ENCODE measurements at places on chromosomes 1 and 21. TPM values are rescaled to one million over a fixed set of nuclear protein-coding genes. Genes with fewer than 3 reads are reported as not detected.
A peak's percentile ranks its signal among the peaks of the same experiment; 100 is the strongest.

- DNase-seq: no peak
- no peak overlapping the region for H3K4me3 ChIP-seq
- no peak overlapping the region for H3K27ac ChIP-seq
- H3K36me3 ChIP-seq: peaks cover 15% of the 10 kb centered on the region
Measured at GRCh38 chr1:39410915-39411436, 80.5 kb upstream of the BMP8A start.

DNA sequence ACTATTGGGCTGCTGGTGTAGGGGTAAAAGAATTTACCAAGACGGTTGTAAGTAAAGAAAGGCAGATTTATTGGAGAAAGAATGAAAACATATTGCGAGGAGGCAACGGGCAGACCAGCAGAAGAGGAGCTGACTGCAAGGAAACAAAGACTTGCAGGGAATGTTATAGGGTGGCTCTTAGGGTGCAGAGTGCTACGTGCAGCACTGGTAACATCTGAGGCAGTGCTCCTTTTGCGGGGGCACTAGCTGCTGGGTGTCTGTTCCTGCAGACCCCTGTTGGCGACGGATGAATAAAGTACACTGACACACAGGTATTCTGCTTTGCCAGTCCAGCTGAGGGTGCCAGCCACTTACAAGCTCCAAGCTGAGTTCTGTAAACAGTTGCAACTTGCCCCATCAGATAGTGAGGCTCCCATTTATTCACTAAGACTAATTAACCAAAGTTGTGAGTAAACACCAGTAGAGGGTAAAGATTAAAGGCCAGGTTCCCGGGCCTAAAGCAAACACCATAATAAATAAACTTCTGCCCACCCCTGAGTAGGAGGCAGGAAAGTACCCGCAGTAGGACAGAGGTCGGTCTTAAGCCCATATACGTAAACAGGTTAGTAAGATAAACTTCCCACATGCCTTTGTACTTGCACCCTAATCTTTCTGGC, 140.2 kb upstream of the KCNK1 start:
- no peak overlapping the region for H3K4me3 ChIP-seq
- H3K36me3 ChIP-seq: no peaks in the 10 kb centered on the region
- no peak overlapping the region for H3K27ac ChIP-seq
- no peaks in the 10 kb centered on the region for H3K4me1 ChIP-seq
- H3K27me3 ChIP-seq: no peaks in the 10 kb centered on the region

- DNase-seq: no peak
- H3K4me1 ChIP-seq: peaks cover 2% of the 10 kb centered on the region
- no peaks in the 10 kb centered on the region for H3K27me3 ChIP-seq
- no peak overlapping the region for H3K27ac ChIP-seq
Measured at GRCh38 chr1:44654621-44655187, 19.6 kb downstream of the TMEM53 start.

DNA sequence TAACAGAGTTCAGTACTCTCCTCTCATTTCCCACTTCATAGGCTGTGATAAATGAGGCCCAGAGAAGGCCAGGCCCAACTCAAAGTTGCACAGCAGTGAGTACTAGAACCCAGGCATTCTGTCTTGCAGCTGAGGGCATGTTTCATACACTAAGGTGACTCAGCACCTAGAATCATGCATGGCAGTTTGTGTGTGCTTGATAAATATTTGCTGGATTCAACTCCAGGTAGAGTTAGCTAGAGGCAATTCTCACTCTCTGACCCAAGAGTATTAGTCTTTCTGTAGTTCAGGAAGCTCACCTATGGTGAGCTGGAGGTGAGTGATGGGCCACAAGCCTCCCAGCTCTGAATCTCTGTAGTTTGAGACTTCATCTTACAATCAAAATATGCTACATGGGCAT, 10.7 kb downstream of the NKAIN1 start:
- DNase-seq: no peak
- no peak overlapping the region for H3K4me3 ChIP-seq
- no peak overlapping the region for H3K27ac ChIP-seq

DNA sequence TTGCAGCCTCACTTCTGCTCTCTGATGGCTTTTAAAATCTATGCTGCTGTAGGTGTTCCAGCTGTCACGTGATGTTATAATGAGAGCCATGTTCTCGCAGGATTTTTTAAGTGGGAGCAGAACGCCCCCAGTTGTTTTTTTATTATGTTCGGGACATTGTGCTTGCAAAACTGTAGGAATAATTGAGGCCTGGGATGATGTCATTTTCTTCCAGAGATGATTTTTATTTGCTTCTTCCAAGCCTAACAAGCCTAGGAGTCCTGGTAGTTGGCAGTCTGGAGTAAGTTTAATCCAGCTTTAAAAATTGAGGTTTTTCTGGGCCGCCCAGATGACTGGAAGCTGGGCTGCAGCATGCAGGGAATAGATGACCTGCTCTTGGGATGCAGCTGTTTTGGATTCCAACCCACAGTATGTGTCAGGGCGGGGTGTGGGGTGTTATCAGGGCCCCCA, 34.6 kb upstream of the CHIT1 start:
- H3K27me3 ChIP-seq: no peaks in the 10 kb centered on the region
- H3K4me3 ChIP-seq: no peak overlapping the region
- DNase-seq: no peak
- no peak overlapping the region for H3K27ac ChIP-seq

DNA sequence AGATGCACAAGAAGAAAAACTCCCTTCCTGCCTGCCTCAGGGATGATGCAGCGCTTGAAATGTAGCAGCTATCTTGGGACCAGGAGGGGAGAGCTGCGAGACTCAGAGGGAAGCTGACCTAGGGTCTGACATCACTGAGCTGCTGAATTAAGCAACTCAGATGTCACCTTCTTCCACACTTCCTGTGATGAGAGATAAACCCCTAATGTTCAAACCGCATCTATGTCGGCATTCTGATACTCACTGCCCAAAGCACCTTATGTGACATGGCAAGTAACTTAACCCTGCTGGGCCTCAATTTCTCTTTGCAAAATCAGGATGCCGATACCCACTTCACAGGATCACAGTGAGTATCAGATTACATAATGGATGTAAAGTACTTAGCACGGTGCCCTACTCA, 9.1 kb upstream of the AK2 start:
- H3K4me1 ChIP-seq: peaks cover 19% of the 10 kb centered on the region
- H3K36me3 ChIP-seq: no peaks in the 10 kb centered on the region
- peak; percentile 79 for DNase-seq
- no peak overlapping the region for H3K4me3 ChIP-seq

DNA sequence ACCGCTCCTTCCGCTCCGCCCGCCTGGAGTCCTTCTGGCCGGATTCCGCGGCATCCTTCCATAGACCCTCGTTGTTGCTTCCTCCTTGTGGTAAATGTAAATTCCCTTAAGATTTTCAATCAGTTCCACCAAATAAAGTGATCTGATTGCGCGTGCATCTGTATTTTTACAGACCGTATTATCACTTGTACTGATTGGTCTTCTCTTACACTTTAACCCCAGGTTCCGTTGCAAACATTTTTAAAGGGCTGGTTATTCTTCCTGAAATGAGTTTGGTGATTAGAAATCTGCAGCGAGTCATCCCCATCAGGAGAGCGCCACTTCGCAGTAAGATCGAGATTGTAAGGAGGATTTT, 483 bp downstream of the YBEY start:
- peaks cover 44% of the 10 kb centered on the region for H3K4me1 ChIP-seq
- peak overlapping the region; percentile 74 for H3K27ac ChIP-seq
- no peaks in the 10 kb centered on the region for H3K27me3 ChIP-seq
- DNase-seq: no peak
- peak overlapping the region; percentile 76 for H3K4me3 ChIP-seq

- H3K27ac ChIP-seq: no peak overlapping the region
- peak; percentile 10 for DNase-seq
- no peak overlapping the region for H3K4me3 ChIP-seq
- H3K4me1 ChIP-seq: peaks cover 4% of the 10 kb centered on the region
Measured at GRCh38 chr1:97630948-97631347, 289.9 kb downstream of the DPYD start.

- DNase-seq: no peak
- peaks cover 29% of the 10 kb centered on the region for H3K4me1 ChIP-seq
- no peak overlapping the region for H3K27ac ChIP-seq
- no peak overlapping the region for H3K4me3 ChIP-seq
- H3K27me3 ChIP-seq: peaks cover 2% of the 10 kb centered on the region
- H3K36me3 ChIP-seq: no peaks in the 10 kb centered on the region
Measured at GRCh38 chr1:109784551-109785252, 21.0 kb upstream of the EPS8L3 start.

DNA sequence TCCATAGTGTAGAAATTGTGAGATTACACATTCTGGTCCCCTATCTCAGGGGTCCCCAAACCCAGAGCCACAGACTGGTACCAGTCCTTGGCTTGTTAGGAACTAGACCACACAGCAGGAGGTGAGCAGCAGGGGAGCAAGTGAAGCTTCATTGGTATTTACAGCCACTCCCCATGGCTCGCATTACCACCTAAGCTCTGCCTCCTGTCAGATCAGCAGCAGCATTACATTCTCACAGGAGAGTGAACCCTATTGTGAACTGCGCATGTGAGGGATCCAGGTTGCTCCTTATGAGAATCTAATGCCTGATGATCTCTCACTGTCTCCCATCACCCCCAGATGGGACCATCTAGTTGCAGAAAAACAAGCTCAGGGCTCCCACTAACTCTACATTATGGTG, 229.7 kb upstream of the IRF2BP2 start:
- no peaks in the 10 kb centered on the region for H3K27me3 ChIP-seq
- no peaks in the 10 kb centered on the region for H3K36me3 ChIP-seq
- no peak overlapping the region for H3K4me3 ChIP-seq
- H3K4me1 ChIP-seq: peaks cover 22% of the 10 kb centered on the region

DNA sequence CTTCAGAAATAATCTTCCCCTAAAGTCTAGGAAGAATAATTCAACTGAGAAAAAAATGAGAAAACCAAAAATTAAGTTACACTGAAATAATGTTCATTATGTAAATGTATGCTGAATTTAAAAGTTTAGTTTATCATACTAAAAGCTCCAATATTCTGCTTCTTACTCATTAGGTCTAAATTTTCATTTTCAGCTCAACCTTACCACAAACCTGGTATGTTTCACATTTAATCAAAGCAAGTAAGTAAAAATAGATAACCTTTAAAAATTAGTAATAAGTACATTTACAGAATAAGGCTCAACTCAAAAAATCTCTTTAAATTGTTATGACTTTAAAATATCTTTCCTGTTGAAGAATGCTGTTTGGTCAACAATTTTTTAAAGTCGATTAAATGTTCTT, 15.0 kb downstream of the BTG3 start:
- no peak overlapping the region for H3K27ac ChIP-seq
- no peak for DNase-seq
- no peaks in the 10 kb centered on the region for H3K4me1 ChIP-seq
- H3K4me3 ChIP-seq: no peak overlapping the region
- peaks cover 37% of the 10 kb centered on the region for H3K36me3 ChIP-seq

DNA sequence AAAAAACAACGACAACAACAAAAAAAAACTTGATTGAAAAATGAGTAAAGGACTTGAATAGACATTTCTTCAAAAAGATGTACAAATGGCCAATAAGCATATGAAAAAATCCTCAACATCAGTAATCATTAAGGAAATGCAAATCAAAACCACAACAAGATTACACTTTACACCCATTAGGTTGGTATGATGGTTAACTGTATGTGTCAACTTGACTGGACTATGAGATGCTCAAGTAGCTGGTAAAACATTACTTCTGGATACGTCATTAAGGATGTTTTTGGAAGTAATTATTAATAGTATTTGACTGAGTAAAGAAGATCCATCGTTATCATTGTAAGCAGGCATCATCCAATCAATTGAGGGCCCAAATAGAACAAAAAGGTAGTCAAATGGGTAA, 34.9 kb upstream of the LYPLAL1 start:
- no peaks in the 10 kb centered on the region for H3K4me1 ChIP-seq
- no peak overlapping the region for H3K4me3 ChIP-seq
- no peaks in the 10 kb centered on the region for H3K36me3 ChIP-seq
- H3K27me3 ChIP-seq: no peaks in the 10 kb centered on the region

DNA sequence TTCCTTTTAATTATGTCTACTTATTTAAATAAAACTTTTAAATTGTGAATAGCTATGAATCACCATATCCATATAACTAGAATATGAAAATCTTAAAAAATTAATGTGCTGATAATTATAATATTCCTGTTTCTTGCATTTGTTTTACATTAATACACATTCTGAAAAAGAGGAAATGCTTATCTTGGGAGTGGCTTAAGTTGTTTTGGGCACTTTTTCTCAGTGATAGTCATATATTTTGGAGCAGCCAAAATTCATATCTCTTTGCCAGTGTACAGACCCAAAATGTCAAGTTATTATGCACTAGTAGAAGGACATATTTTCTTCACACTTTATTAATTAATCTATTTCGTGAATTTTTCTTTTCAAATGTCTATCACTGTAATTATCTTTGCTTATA, 838.5 kb downstream of the USP25 start:
- H3K36me3 ChIP-seq: no peaks in the 10 kb centered on the region
- H3K4me1 ChIP-seq: no peaks in the 10 kb centered on the region
- no peak overlapping the region for H3K27ac ChIP-seq
- no peak for DNase-seq

- H3K4me1 ChIP-seq: peaks cover 11% of the 10 kb centered on the region
- H3K27me3 ChIP-seq: no peaks in the 10 kb centered on the region
- H3K27ac ChIP-seq: peak overlapping the region; percentile 61
Measured at GRCh38 chr1:92365378-92366039, 66.7 kb downstream of the RPAP2 start.

GRCh38 chr1:9900142-9901043, 9.7 kb downstream of the CTNNBIP1 start:
- H3K27me3 ChIP-seq: no peaks in the 10 kb centered on the region
- peak; percentile 18 for DNase-seq
- peak overlapping the region; percentile 27 for H3K27ac ChIP-seq

DNA sequence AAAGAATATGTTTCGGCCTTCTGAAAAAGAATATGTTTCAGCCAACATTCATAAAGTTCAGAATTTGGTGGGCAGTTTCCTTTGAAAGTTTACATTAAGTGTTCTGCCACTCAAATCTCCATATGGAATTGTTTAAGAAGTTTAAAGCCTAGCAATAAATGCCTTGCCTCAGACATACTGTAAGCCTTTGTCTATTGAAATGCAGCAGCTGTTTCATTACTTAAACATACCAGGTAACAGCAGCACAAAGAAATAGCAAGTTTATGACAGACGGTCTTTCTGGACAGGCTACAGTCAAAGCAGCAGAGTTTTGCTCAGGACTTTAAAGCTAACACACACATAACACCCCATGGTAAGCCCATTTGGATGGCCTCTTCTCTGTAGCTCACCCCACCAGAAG, 38.5 kb upstream of the C1orf105 start:
- no peaks in the 10 kb centered on the region for H3K36me3 ChIP-seq
- H3K27me3 ChIP-seq: no peaks in the 10 kb centered on the region
- H3K4me3 ChIP-seq: no peak overlapping the region
- no peaks in the 10 kb centered on the region for H3K4me1 ChIP-seq
- no peak overlapping the region for H3K27ac ChIP-seq
- DNase-seq: no peak

TCHH gene
- total RNA-seq: not detected

RGS8 gene
- total RNA-seq: not detected

TCP10L gene
- total RNA-seq: 0.47 TPM

OPTC gene
- not detected for total RNA-seq

RUNX1 gene
- 98.2 TPM for total RNA-seq

AIM2 gene
- total RNA-seq: not detected

LCE3D gene
- not detected for total RNA-seq

PSMA5 gene
- total RNA-seq: 59.6 TPM

F13B gene
- total RNA-seq: not detected

HCN3 gene
- 2.0 TPM for total RNA-seq

OR2T33 gene
- not detected for total RNA-seq

Measured in natural killer cell (primary cell).